Left kidney (tissue), 8 donors: ENCODE measurements at places on chromosomes 1 and 21.
A peak's percentile ranks its signal among the peaks of the same experiment; 100 is the strongest.

- no peak for DNase-seq
Observed at GRCh38 chr1:206633708-206634121, 1.6 kb upstream of the DYRK3 start.

DNA sequence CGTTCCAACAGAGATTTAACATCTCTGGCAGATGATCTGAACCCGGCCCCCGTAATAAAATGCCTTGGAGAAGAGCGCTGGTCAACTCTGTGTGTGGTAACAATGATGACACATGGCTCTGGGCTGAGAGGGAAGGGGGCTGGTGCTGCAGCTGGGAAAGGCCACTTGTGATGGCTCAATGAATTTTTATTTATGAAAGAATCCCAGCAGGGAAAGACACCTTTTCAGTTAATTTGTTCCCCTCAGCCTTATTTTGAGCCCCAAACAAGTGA, 59.4 kb downstream of the SYT6 start:
- DNase-seq = no peak

GRCh38 chr1:162145966-162146696, 76.6 kb downstream of the NOS1AP start:
- DNase-seq = no peak

- DNase-seq = peak; percentile 80
Observed at GRCh38 chr1:145845514-145846161, at the start of gene NUDT17. Gene NUDT17 (plus strand): TSS chr1:145845630. CDS start chr1:145845641, 11 bp downstream.

DNA sequence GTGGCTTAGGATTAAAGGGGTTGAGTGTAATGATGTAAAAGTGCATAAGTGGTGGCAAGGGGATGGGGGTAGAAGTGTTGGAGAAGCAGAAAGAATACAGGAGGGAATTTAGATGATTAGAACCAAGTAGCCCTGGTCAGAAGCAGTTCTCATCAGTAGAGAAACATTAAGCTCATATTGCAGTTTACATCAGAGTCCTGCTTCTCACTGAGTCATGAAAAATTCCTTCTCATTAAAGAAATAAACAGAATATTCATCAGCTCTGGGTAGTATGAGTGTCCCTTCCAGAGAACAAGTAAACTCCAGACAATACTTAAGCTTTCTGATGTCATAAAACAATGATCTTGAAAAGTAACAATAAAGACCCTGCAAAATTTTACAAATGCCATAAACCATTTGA, 36.5 kb downstream of the LRRIQ3 start:
- no peak for DNase-seq

DNA sequence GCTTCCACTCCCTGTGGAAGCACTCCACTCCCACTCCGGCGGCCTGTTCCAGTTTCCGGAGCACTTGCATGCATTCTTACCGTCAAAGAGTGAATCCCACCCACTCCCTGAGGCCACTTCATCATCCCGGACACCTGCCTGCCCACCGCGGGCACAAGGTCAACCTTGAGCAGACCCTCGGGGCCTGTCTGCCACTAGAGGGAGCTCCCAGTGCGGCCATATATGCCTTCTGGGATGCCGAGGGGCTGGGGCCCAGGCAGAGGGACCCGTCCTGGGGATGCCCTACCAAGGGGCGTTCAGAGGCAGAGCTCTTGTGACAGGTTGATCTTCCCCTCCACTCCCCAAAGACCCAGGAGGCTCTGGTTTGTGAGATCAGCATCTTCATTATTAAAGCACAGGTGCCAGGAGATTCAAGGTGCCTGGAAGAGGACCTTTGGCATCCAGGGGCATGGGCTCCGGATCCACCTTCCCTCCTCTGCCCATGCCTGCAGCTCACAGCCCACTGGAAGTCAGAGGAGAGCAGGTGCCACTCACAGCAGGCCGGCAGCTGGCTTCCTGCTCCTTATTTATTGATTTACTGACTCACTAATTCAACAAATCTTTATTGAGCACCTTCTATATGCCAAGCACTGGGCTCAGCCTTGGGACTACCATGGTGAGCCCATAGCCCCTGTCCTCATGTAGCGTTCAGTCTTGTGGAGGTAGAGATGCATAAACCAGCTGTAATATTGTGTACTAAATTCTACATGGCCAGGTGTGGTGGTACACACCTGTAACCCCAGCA, 47.3 kb downstream of the UBIAD1 start:
- DNase-seq = no peak

- DNase-seq = peak; percentile 25
Observed at GRCh38 chr1:71521655-71522264, 440.9 kb upstream of the ZRANB2 start.

- no peak for DNase-seq
Observed at GRCh38 chr1:11301601-11302000, 28.6 kb downstream of the UBIAD1 start.

DNA sequence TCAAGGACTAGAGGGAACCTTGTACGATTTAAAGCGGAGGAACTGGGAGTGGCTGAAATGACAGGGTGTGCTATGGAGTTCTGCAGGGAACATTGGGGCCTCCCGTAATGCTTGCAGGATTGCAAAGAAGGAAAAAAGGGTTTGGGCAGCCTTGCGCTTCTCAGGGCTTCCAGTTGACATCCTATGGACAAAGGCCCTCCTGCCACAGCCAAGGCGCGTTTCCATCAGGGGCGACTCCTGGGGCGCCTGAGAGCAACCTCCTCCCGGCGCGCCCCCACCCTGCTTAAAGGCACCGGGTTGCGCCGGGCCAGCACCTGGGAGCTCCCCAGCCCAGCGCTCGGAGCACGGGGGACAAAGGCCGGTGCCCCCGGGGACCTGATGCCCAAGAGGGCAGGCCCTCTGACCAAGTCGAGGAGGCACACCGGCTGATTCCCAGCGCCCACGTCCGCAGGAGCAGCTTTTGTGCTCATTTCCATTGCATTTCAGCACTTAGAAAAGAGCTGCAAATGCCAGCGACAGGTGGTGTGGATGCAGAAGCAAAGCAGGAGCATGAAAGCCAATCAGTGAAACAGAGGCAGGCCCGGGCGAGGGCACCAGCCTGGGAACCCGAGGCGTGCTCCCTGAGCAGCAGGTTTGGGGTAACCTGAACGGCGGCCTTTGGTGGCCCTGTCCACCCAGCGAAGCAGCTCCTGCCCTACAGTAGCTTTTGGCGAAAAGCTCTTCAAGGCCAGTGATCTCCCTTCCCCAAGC, 17.6 kb upstream of the RNF187 start:
- DNase-seq = no peak

DNA sequence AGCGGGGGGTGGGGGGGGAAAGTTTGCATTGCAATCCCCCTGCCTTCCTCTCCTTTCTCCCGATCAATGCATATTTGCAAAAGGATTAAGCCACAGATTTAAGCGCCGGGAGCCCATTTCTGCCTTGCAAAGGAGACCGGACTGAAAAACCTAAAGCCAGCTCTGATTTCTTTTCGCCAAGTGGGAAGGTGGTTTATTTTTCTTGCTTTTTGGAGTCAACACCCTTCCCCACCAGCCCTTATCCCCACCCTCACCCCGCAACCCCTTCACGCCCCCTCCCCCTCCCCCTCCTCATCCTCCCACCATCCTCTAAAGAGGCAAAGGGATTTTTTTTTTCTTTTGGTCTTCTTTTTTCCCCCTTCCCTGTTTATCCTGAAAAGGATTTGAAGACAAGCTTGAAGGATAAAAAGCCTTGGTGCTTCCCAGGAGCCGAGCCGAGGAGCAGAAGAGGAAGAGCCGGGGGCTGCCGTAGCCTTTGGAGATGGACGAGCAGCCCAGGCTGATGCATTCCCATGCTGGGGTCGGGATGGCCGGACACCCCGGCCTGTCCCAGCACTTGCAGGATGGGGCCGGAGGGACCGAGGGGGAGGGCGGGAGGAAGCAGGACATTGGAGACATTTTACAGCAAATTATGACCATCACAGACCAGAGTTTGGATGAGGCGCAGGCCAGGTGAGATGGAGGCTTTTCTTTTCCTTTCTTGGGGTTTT, 513 bp downstream of the PBX1 start:
- DNase-seq = no peak

DNA sequence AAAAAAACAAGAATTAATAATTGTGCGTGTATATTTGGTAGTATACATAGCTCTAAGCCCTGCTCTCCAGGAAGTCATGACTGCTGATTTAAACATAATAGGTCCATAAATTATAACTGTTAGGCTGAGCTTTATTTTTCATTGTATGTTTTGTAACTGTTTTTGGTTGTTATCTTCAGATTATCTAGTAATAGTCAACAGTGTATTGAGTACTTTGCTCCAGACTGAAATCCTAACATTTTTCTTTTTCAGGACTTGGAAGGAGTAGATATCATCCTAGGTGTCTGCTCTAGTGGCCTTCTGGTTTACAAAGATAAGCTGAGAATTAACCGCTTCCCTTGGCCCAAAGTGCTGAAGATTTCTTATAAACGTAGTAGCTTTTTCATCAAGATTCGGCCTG, 90.9 kb downstream of the TMEM200B start:
- DNase-seq = no peak

DNA sequence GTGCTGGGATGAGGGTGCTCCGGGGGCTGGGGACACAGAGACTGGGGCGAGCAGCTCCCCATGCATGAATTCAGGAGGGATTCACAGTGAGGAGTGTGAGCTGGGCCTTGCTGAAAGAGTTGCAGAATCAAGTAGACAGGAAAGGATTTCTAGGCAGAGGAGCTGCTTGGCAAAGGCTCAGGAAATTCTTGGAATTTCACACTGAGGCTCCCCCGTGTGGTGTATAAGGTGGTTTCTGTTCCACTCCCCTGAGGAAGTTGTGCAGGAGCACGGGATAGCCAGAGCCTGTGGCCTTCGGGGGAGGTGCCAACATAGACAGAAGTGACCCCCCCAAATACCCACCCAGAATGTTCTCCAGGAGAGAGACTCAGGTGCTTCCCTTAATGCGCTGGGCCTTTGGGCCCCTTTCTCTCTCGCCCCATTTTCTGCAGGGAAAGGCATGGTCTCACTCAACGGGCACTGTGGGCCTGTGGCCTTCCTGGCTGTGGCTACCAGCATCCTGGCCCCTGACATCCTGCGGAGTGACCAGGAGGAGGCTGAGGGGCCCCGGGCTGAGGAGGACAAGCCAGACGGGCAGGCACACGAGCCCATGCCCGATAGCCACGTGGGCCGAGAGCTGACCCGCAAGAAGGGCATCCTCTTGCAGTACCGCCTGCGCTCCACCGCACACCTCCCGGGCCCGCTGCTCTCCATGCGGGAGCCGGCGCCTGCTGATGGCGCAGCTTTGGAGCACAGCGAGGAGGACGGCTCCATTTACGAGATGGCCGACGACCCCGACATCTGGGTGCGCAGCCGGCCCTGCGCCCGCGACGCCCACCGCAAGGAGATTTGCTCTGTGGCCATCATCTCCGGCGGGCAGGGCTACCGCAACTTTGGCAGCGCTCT, 58.5 kb upstream of the ACTL8 start:
- DNase-seq = no peak

- DNase-seq = no peak
Observed at GRCh38 chr1:153882296-153882912, 40.4 kb downstream of the GATAD2B start.

DNA sequence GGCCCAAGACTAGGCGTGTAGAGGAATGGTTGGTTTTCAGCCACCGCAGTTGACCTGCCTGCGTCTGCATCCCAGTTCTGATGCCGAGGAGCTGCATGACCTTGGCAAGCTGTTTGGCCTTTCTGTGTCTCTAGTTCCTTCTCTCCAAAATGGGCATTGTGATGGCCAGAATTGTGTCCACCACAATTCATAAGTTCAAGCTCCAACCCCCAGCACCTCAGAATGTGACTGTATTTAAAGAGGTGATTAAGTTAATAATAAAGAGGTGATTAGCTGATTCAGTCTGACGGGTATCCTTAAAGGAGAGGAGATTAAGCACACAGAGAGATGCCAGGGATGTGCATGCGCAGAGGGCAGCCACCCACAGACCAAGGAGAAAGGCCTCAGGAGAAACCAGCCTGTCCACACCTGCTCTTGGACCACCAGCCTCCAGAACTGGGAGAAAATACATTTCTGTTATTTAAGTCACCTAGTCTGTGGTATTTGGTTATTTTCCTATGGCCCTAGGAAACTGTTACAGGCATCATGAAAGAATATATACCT, 28.5 kb downstream of the MAB21L3 start:
- DNase-seq = no peak

DNA sequence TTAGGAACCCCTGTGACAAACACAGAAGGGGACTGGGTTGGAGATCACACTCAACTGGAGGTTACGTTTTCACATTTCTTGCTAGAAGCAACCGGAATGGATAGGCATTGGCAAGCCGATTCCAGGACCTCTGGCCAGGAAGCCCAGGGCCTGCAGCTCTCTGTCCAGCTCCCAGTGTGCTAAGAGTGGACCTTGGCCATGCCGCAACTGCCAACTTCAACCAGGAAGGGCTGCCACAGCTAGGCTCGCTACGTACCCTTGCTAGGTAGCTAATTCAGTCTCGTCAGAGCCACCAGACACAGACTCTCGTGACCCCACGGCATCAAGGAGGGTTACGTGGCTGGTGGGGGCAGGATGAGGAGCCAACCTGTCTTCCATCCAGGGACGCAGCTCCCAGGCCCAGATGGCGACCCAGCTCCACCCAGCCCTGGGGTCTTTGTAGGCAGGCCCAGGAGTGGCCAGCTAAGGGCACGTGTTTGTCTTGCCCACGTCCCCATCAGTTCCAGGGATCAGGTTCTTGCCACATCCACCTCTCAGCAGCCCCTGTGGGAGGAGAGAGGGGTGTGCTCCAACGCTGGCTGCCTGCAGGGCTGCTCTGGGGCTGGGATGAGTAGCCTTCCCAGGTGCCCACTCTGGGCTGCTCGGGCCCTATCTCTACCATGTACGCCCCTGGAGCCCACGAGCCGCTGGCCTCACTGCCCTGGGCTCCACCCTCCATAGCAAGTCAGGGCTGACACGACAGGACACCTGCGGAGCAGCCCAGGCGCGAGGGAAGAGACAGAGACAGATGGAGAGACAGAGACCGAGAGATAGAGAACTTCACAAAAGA, 39.2 kb downstream of the UBE2G2 start:
- no peak for DNase-seq

DNA sequence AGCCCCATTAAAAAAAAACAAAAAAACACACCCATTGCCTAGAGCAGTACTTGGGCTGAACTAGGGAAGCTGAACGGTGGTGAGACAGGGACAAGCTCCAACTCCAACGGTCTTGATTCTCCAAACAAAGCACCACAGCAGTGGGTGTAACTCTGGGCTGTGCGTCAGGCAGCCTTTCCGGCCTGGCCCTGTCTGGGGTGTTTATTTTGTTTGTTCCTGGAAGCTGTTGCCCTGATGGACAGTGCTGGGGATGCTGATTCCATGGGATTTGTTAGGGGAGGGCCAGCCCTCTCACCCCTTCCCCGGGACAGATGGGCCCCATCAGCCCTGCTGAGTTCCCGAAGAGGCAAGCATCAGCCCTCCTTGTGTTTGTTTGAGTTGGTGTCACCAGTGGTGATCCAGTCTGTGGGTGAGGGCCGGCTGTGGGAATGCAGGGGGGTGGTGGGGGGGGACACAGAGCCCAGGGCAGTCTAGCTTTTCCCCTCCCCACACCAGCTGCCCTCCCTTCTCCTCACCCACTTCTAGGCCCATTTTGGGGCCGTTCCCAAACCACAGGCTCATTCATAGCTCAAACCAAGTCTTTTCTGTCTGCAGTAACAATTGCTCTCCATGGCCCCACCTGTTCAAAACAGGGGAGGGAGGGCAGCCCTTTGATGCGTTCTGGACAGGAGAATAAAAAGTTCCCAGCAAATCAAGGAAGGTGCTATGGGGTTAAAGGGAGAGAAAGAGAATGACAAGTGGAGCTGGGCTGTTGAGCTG, 4.5 kb downstream of the WNT2B start:
- DNase-seq = no peak

GRCh38 chr1:33257772-33258712, 1.8 kb downstream of the ZNF362 start:
- DNase-seq = no peak
